Progenitor cell of endocrine pancreas (in vitro differentiated cells): ENCODE measurements at places on chromosomes 16 and 17. TPM values are rescaled to one million over a fixed set of nuclear protein-coding genes. Genes with fewer than 3 reads are reported as not detected.

- no peak for DNase-seq
Measured at GRCh38 chr16:52453644-52454043, 93.3 kb downstream of the TOX3 start.

DNA sequence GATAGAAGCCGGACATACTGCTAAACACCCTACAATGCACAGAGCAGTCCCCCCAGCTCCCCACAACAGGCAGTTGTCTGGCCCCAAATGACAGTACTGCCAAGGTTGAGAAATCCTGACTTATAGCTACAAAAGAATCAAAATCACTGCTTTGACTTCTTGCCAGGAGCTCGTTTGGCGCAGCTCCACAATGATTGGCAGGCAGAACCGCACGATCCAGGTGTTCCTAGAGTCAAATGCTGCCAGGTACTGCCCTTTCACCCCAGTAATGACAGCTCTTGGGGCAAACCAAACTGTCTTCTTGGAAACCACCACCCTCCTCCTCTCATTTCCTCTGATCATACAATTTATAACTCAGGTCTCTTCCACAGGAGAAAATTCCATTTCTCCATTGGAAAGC, 2.2 kb upstream of the TMC5 start:
- no peak for DNase-seq

DNA sequence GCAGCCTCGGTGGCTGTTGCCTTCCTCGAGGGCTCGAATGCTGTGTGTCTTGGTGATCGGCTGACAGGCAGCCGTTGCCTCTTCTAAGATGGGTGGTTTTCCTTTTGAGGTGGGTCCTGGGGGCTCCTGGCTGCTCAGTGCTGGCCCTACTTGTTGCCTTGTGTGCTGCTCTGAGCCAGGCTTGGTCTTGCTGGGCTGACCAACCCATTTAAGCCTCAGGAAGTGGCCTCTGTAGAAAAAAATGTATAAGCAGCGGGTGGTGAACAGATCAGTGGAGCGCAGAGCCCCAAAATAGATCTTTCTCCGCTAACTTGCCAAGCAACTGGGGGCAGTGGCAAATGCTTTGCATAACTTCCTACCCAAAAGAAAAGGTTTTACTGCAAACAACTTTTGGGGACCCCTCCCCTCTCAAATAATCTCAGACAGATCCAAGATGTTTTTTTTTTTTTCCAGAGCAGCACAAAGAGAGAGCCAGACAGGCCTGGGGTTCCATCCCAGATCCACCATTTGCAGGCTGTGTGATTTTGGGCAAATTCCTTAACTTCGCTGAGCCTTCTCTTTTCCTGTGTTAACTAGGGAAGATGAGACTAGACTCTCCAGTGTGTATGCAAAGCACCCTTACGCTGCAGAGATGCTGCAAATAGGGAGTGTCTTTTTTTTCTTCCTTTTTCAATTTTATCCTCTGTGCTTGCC, 42.5 kb downstream of the PLCG2 start:
- no peak for DNase-seq

GRCh38 chr17:48198950-48199541, 91.5 kb downstream of the SNX11 start:
- no peak for DNase-seq

DNA sequence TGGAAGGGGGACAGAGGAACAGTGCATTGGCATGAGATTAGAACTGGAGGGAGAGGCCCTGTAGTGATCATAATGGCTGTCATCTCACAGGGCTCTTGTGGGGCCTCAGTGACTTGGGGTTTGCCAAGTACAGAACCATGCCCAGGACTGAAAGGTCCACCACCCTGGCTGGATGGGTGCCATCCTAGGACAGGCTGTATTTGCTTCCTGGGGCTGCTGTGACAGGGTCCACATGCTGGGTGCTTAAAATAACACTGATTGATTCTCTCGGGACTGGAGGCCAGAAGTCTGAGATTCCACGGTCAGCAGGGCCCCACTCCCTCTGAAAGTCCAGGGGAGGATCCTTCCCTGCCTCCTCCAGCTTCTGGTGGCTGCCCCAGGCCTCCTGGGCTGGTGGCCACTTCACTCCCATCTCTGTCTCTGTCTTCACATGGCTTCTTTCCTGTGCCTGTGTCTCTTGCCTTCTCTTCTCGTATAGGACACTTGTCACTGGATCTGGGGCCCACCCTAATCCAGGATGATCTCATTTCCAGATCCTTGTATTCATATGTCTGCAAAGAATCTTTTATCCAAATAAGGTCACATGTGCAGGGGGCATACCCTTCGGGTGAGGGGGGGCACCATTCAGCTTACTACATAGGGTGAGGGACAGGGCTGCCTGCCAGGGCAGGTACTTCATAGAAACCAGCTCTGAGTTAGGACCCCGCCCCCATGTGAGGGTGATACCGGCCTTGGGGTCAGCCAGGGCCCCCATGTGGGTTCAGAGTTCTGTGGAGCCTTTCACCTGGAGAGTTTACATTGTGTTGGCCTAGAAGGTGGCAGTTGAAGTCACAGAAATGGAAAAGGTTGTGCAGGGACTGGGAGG, 52.6 kb downstream of the USP22 start:
- no peak for DNase-seq

DNA sequence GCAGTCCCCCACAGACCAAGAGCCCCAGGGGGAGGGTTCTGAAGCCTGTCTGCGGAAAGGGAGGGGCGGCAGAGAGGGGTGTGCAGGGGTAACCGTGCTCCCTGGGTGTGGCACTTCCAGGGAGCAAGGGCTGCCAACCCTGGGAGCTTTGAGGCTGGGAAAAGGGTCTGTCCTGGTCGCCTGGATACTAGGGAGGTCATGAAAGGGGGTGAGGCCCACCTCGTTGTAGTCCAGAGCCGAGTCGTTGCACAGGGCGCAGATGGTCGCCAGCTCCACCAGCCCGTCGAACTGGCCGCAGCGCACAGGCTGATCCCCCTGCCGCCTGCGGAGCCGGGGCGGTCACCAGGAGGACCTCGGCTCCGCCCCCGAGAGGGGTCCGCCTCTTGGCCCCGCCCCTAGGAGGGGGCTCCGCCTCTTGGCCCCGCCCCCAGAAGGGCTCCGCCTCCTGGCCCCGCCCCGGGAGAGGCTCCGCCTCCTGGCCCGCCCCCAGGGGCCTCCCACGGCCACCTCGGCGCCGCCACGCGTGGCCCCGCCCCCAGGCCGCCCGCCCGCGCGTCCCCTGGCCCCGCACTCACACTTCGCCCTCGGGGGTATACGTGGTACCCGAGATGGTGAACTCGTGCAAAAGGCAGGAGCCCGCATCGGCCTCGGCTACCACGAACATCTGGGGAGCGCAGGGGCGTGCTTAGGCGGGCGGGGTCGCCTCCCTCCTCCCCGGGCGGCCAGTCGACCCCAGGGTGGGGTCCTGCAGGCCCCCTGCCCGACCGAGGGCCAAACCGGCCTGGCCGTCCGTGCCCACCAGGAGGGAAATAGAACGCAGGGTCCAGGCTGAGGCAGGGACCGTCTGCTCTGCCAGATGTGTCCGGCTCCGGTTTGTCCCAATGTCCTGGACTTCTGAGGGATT, 19.5 kb downstream of the ATP2A3 start:
- peak; percentile 77 for DNase-seq

DNA sequence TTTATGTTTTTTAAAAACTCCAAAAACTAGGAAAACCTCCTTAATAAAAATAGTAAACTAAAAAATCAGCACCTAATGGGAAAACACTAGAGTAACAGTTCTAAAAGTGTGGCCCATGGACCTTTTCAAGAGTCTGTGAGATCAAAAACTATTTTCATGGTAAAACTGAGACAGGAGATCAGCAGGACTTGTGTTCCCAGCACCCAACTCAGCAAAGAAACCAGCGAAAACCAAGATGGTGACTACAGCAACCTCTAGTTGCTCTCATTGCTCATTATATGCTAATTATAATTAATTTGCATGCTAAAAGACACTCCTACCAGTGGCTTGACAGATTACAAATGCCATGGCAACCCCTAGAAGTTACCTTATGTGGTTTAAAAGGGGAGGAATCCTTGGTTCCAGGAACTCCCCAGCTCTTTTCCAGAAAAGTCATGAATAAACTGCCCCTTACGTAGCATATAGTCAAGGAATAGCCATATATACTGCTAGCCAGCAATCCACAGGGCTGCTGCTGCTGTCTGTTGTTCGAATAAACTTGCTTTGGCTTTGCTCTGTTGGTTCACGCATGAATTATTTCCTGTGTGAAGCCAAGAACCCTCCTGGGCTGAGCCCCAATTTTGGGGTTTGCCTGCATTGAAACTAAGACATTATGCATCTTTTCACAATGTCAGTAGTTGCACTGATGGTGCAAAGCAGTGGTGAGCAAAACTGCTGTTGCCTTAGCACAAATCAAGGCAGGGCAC, 12.4 kb downstream of the CMTR2 start:
- DNase-seq = no peak

DNA sequence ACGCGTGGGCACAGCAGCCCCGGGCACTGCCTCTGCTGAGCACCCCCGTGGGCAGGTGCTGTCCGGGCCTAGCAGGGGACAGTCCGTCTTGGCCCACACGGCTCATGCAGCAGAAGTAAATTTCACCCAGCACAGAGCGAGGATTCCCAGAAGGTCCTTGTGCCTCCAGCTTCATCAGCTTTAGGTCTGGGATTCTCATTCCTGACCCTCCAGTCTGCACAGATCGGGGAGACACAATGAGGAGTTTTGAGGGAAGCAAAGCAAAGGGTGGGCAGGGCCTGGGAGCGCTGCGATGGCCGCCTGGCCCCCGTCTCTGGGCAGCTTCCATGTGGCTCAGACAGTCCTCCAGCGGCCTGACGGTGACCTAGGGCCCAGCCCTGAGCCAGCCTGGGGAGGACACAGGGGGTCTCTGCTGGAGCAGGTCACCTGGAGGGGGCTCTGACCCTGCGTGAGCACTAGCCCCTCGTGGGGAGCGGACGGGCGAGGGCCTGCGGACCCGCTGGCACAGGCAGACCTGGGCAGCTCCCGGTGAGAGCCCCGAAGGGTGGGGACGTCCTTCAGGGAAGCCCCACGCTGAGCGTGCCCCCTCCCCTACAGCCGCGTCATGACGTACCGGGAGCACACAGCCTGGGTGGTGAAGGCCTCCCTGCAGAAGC, 30.7 kb upstream of the CHMP6 start:
- no peak for DNase-seq

DNA sequence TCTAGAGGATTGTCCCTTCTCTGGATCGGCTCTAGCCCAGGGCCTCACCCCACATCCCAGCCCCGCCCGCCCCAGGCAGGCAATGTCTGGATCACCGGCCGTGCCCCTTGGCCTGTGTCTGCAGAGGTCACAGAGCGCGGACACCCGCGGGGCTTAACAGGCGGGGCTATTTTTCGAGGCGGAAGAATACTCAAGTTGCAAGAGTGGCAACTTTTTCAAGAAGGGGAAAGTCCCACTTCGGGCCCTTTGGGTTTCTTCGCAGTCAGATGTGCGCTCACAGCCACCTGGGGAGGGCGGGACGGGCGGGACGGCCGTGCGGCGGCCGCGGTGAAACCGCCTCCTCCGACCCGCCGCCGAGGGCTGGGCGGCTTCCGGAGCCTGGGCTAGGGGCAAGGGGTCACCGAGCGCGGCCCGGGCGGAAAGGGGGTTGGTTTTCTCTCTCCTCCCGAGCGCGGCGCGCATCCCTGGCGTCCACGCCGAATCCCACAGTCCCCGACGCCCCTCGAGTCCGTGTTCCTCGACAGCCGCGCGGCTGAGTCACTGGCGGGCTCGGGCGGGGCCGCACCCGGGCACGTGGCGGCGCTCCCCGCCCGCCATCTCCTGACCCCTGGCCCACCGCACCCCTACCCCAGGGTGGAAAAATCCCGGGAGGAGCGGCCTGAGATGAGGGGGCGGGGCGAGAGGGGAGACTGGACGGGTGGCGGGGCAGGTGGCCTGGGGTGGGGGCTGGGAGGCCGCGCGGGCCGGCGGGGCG, 1.2 kb upstream of the PFN1 start:
- peak; percentile 56 for DNase-seq

Gene CHMP1A
- total RNA-seq = 96.5 and 105 TPM in 2 replicates

Gene SLC5A11
- total RNA-seq = 0.38 TPM in 1 of 2 replicates, not detected in the other

Gene TEX14
- total RNA-seq = 0.11 and 0.22 TPM in 2 replicates

Gene PLA2G10
- total RNA-seq = 1.4 and 2.2 TPM in 2 replicates

Gene TMEM114
- total RNA-seq = 1.8 TPM in 2 replicates

Gene KCNH6
- total RNA-seq = 12.0 and 13.2 TPM in 2 replicates
